ENCODE measurements at places on chromosomes 3 and 15.
A peak's percentile ranks its signal among the peaks of the same experiment; 100 is the strongest.

- DNase-seq: no peak
These were observed 19.4 kb downstream of the MCTP2 start for GRCh38 chr15:94250801-94251200.

DNA sequence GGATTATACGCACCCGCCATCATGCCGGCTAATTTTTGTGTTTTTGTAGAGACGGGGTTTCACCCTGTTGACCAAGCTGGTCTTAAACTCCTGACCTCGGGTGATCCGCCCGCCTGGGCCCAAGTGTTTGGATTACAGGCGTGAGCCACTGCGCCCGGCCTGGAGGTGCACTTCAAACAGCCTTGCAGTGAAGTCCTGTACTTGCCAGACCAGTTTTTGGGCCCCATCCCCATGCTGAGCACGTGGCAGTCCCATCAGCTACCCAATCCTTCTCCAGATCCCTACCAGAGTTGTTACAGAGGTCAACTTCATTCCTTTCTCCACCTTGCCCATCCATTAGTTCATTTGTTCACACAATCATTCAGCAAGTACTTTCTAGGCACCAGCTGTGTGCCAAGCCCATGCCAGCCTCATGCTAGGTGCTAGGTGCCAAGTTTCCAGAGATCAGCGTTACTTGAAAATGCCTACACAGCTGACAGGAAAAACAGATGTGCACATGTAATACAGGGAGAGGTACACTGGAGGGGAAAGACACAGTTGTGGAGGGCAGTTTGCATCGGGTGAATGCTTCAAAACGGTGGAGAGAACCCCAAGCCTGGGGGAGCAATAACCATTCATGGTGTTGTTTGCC is 2.2 kb downstream of the DNAH1 start:
- DNase-seq: no peak

- peak; percentile 6 for DNase-seq
These were observed 283.9 kb downstream of the GRM7 start for GRCh38 chr3:7144697-7145308.

DNA sequence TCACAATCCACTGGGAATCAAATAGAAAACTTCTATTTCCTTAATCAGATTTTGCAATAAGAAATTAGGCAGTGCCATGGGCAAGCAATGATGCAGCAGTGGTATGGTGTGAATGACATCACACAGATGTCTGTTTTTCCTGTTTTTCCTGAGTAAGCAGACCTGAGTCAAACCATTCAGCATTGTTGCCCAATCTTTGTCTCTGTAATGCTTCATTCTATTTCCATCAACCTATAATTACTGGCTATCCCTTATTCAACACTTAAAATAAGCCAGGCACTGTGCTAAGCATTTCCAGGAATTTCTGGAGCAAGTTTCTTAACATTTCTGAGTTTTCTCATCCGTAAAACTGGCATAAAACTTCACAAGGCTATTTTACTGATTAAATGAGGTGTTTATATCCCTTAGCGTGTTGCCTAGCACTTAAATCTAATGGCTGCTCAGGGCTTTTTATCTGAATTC is 11.3 kb upstream of the OXSR1 start:
- peak; percentile 17 for DNase-seq

DNA sequence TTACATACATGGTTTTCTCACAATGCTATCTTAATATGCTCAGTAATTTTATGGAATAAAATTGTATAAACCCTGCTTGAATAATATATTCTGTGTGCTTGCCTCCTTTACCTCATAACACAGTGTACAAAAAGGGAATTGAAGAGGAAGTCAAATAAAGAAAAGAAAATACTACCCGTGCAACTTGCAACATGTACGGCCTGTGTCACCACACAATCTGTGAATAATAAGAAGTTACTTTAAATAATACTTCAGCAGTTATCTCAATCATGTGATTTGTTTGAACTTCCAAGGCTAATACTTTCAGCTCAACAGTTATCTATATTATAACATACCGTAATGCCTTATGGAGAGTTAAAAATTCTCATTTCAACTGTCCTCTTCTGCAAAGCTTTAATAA is 58.1 kb upstream of the SATB1 start:
- DNase-seq: no peak

DNA sequence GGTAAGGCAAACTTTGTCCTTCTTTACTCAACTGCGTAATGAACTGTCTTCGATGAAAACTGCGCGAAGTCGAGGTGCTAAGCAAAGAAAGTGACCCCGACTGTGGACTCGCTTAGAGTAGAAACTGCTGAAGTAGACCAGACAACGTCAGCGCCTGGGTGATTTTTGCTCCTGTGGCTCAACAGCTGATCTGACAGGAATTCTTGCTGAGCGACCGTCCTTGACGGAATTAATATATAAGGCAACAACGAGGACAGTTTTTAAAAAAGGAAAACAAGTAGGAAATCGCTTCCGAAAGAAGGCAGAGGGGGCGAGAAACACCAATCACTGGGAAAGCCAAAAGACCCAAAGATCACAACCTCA is 541 bp downstream of the RPS27L start:
- DNase-seq: peak; percentile 39

DNA sequence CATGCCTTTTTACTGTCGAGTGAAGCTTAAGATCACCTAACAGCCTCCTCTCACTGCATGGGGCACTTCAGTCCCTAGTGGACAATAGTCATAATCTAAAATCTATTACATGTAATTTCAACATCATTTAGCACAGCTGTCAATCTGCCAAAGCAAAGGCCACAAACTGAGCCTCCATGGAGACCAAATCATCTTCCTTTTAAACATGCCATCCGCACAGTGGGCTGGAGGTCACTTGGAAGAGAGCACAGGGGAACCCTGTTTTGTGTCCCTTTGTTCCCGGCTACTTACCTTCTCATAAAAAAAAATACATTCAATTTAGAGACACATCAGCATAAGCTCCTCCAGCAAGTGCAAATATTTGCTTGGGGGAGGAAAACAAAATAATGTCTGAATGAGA is 167.3 kb downstream of the SQOR start:
- no peak for DNase-seq

DNA sequence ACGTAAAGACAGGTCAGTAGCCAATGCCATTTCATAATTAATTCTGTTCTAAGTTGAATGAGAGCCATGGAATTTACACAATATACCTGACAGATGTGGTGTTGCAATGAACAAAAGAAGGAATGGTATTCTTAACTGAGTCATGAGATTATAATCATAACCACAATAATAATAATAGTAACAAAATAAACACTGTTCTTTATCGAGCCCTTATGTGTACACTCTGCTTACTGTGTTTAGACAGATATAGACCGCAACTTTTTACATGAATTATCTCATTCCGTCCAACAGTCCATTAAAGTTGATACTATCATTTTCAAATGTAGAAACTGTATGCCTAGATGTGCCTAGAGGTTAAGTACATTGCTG is 28.2 kb upstream of the SCAANT1 start:
- peak; percentile 27 for DNase-seq

GRCh38 chr3:49842843-49843517 is 13.4 kb downstream of the TRAIP start:
- no peak for DNase-seq
